ENCODE measurements at places on chromosomes 12 and 14.

DNA sequence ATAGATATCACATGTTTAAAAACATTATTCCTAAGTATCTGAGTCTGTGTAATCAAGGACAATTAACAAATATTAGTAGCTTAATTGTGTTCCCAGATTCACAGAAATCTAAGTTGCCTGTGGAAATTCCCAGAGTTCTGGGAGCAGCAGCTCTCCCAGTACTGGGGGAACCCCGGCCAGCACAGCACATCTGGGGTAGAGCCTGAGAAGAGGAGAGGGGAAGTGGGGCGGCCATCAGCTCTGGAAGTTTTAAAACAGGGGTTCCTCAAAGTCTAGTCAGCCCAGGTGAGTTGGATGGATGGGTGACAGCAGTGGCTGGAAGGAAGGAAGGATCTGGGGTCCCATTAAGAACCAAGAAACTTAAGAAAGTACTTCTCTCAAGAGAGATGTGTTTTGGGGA lies 24.6 kb downstream of the PRICKLE1 start:
- no peak for DNase-seq

DNA sequence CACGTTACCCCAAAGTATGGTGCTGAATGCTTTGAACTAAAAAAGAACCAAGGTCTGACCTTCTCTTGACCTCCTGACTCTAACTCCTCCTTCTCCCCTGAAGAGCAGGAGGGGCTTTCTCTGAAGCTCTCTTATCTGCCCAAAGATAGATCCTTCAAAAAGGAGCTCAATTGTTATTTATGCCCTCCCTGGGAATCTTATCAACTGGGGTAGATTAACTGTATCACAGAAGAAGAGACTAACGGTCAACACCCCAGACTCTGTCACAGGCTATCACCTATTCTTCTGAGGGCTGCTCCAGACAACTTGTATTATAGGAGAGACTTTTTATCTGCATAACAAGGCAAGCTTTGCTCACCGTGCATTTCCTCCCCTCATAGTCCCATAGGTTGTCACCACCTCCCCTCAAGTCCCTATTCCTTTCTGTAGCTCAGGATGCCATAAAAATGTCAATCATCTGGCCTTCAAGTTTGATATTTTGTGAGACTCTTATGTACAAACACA lies 86.6 kb downstream of the PAPLN start:
- no peak for DNase-seq

GRCh38 chr12:108313241-108313605 lies 25.9 kb downstream of the CMKLR1 start:
- DNase-seq = no peak

DNA sequence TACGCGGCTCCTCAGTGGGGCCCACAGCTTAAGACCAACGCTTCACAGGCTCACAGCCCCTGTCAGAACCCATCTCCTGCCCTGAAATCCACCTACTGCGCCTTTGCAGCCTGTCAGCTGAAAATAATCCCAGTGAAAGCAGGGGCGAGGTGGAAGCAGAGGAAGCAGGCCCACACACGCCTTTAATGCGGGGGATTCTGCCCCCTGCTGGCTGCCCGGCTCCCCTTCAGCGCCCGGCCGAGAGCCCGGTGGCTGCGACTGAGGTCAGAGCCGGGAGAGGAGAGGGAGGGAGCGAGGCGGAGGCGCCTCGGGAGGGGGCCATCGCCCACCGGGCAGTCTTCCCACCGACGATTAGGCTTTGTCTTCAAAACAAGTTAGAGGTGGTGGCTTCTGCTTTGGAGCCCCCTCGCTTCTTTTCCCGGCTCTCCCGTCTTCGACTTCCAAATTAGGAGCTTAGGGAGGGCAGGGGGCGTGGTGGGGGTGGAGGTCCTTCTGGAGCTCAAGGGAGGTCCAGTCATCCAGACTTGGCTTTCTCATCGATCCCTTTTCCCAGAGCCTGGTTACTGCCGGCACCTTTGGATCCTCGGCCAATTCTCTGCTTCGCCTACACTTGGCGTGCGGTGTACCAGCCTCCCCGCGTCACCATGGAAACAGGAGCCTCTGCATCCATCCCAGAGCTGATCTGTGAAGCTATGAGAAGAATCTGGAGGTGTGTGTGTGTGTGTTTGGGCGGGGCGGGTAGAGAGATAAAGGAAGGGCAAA lies 25.2 kb upstream of the RND1 start:
- peak; percentile 65 for DNase-seq

DNA sequence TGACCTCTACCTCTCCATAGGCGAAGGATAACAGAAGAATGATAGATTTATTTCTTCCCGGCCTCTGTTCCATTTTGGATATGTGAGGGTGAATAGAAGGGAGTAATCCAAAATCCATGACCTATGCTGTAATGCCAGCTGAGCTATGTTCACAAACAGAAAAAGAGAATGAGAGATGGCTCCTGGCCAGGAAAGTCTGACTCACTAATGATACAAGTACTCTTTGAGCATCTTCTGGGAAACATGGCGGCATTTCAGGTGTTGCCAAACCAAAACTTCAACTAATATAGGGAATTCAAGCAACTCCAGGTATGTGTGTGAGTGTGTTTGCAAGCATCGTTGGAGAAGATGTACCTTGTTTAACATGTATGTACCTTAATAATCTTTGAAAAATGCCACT lies 55.1 kb downstream of the MED13L start:
- DNase-seq = no peak

DNA sequence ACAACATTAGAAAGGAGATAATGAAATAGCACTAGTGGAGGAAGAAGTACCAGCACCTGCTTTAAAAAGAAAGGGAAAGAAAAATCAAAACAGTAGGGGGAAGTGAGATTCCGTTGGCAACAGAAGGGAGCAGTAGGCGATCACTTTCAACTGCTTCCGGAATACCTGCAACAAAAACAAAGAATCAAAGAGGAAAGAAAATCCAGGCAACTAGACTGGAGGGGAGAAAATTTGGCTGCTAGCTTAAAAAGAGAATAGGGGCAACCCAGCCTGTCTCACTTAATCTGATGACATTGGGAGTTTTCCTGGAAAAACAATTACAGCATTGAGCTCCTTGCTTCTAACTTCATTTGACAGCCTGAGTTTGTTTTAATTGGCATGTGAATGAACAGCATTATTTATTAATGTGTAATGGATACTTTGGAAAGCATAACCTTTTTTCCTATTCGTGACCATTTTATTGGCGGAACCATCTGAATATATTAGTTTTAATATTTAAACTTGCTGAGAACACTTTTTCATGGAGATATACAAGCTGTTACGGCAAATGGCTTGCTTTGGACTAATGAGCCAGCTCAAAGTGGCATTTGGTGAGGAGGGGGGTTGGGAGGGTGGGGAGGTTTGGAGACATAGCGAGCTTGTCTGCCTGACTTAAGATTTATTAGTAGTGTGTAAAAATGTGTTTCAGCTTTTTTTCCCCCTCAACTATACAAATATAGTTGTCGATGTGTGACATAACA lies 2.5 kb upstream of the DACT1 start:
- no peak for DNase-seq

DNA sequence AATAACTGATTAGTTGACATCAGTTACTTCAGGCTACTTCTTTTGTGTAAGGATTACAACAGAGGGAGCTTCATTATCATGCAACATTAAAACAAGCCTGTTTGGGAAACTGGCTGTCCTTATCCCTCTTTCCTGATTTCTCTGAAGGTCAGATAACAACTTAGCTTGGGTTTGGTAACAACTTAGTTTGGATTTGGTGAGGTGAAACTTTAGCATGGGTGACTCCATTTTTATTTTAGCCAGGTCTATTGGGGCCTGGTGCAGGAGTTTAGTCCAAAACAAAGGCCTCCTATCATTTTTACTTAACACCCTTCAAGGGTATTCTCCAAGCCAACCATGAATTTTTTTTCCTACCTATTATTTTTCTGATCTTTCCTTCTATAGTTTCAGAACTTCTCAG lies 1.1 kb upstream of the ZFYVE1 start:
- no peak for DNase-seq

DNA sequence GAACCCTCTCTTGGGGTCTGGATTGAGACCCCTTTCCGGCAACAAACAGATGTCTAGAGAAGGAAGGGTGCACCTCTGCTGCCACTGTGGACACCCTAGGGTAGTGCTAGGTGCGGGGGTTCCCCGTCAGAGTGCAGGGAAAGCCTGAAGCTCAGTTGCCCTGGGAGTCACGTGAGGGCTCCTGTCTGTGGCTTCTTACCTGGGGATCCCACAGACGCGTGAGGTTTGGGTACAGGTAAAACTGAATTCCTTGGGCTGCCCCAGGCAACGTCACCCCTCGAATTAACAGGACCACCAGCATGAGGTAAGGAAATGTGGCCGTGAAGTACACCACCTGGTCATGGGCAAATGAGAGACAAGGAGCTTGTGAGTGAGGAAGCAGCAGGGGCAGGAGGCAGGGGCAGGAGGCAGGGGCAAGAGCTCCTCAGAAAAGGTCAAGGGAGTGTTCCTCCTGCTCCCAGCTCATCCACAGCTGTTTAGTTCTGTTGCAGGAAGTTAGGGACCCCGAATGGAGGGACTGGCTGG lies 21.0 kb upstream of the SLC6A12 start:
- no peak for DNase-seq

DNA sequence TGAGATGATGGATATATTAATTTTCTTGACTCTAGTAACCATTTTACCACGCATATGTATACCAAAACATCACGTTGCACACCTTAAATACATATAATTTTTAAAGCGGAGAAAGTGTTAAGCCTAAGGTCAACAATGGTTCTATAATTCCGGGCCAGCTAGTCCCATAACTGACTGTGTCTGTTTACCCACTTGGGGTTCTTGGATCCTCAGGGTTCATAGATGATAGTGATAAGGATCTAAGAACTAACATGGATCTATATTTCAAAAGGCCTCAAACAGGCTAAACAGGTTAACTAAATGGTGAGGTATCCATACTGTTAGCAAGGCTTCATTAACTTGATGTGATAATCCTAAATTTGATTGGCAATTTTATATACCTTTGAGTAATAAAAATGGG lies 9.8 kb downstream of the SLC38A1 start:
- no peak for DNase-seq

GRCh38 chr14:84874436-84874835 lies 655.5 kb upstream of the FLRT2 start:
- DNase-seq = no peak

DNA sequence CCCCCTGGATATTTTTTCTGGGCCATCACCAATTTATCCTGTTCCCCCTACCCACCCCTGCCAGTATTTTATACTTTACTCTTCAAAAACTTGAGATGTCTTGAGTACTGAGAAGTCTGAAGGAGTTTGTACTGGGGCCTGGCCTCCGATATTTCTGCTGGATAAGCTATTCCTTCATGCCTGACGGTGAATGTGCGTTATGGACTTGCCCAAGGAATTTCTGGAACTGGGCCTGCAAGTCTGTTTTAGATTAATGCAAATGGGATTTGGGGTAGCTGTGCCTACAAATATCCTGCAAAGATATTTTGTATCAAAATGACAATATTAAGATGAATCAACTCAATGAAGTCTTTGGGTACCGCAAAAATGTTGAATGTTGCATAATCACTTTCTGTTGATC lies at the start of gene PTCSC3:
TSS of gene PTCSC3 (minus strand) at position 199 of the 400 bp plus-strand sequence.
- no peak for DNase-seq

DNA sequence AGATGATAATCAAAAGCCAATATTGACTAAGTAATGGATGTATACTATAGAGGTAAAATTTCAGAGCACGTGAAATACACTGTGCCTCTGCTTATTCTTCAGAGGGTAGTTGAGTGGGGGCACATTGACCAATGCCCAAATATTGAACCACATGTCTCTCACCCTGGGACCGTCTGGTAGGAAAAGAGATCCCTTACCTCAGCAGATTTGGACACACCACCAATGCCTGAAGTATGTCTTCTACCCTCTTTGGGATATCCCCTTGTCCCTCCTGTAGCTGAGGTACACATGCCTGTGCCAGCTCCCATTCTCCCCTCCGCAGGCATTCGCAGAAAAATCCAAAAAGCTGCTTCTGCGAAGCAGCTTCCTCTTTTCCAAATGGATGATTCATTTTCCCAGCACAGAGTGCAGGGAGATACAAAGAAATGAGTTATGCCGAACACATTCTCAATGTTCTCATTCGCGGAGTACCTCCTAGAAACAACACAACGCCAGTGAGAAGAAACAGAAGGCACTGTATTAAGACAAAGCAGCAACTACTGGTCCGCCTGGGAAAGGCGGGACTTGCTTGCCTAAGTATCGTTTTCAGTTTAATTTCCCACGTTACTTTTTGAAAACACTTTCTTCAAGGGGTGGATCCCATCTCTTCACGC lies 691 bp downstream of the ZFYVE26 start:
- DNase-seq = peak; percentile 2

DNA sequence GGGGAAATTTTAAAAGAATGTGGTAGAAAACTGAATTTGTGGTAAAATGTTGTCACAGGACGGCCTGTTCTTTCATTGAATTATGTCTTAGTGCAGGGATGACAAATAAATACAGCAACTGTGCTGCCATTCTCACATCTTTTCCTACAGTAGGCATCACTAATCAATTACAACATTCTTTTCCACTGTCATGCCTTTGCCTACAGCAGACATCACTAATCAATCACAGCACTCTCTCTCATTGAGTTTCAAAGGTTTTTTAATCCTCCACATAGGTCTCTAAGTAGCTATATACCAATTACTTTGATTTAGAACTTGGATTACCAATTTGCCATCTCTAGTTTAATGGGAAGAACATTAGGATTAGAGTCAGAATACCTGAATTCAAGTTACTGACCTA lies 30.1 kb downstream of the NTF3 start:
- no peak for DNase-seq

DNA sequence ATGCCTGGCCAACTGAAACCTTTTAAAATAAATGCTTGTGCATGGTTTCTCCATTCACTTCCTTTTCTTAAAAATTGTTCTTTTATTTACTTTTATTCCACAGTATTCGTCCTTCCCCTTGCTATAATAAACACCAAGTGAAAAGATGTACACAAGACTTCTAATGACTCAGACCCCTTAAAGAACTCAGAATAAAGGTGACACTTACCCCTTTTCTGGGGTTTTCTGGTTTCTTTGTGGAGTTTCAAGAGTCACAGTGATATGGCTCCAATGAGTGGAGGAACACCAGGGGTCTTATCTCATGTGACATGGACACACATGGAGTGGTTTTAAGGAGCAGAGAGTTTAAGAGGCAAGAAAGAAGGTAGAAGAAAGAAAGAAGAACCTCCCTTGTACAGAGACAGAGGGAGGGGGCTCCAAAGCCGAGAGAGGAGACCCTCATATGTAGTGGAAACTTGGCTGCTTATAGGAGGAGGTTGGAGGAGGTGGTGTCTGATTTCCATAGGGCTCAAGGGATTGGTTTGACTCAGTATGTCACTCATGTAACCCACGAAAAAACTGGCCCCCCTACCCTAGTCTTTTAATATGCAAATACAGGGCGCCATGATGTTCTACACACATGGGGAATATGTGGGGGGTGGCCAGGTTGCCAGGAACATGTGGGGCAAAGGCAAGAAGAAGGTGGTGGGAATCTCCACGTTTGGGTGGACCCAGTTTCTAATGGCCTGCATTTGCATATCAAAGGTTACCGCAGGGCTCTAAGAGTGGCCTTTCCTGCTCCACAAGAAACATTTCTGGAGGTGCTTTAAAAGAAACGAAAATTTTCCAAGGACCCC lies 22.1 kb upstream of the CD69 start:
- no peak for DNase-seq

- DNase-seq = no peak
Measured at GRCh38 chr14:21136024-21136423, 19.8 kb downstream of the OR5AU1 start.

GRCh38 chr12:3959799-3960560 lies 86.8 kb upstream of the PARP11 start:
- no peak for DNase-seq

Data from T-helper 1 cell (primary cell).